ENCODE measurements at places on chromosomes 6 and 20.

DNA sequence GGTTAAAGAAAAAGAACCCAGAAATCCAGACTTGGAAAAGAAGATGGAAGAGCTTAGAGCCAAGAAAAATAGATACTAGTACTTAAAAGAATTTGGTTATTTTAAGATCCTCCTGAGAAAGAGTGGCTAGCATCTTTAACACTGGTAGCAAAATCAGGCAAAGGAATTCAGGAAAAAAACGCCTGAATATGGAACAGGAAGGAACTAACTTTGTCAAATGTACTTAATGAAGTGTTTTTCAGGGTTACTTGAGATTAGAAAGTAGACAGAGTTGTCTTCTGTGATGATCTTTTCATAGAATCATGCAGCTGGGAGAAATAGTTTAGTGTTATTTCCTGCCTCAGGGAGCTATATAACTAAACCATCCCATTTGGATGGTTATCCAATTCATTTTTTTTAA, 50.8 kb upstream of the SASH1 start:
- no peak for DNase-seq

DNA sequence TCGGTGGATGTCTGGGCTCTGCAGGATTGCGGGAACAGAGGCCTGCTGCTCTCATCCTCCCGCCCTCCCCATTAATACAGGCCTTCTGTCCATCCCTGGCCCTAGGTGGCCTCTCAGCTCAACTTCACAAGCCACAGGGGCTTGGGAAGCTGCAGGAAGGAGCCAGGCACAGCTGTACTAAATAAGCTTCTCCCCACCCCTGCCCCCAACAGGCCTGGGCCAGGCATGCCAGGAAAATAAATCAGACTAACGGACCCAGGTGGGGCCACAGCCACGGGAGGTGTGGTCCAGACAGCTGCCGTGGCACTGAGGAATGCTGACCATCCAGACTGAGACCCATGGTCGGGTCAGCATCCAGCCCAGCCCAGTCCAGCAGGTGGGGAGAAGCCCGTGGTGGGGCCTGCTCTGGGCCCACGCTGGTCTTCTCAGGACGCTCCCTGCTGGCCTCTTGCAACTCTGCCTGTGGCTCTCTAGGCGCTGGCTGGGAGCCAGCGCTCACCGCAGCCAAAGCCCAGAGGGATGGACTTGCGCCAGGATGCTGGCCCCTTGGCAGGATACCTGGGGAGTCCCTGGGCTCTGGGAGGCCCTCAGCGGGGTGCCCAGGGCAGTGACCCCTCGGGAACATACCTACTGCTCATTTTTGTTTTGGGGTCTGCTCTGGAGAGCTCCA, 8.6 kb upstream of the YTHDF1 start:
- DNase-seq, result no peak

DNA sequence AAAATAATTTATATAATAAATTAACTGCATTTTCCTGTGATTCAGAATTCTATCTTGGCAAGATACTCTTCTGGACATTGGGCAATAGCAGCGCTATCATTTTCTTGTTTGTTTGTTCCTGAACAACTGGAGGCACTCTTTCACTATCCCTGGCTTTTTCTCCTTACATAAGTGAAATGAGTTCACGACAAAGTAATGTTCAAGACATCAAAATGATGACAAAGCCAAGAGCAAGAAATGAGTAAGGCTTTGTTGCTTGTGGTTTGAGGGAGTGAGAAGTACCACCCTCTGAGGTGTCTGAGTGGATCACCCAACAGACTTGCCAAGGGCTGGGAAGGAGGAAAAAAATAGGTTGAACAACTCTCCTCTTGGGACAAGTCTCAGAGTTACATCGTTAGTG, 466.6 kb upstream of the JAG1 start:
- no peak for DNase-seq

- no peak for DNase-seq
Measured at GRCh38 chr6:157125531-157125930, 197.8 kb downstream of the TMEM242 start.

GRCh38 chr6:22132656-22133055, 164.2 kb downstream of the PRL start:
- DNase-seq, result peak; percentile 37
